Upper lobe of left lung (tissue), 6 donors: ENCODE measurements at places on chromosomes 13 and 19. TPM values are rescaled to one million over a fixed set of nuclear protein-coding genes. Genes with fewer than 3 reads are reported as not detected.

The SPC24 gene
- 3.6 TPM for total RNA-seq

The METTL21C gene
- not detected for total RNA-seq

The URI1 gene
- 38.5 TPM for total RNA-seq

The IL12RB1 gene
- total RNA-seq, result 9.9 TPM

The KCTD4 gene
- total RNA-seq, result not detected

The EXOC3L2 gene
- total RNA-seq, result 10.0 TPM

The PRODH2 gene
- not detected for total RNA-seq

The EEF1AKMT1 gene
- 13.8 TPM for total RNA-seq

The C3 gene
- total RNA-seq, result 833 TPM

The ZNF420 gene
- 6.2 TPM for total RNA-seq

The BEST2 gene
- not detected for total RNA-seq

The C19orf33 gene
- 82.6 TPM for total RNA-seq

The RRAS gene
- total RNA-seq, result 99.8 TPM

The CACNA1A gene
- total RNA-seq, result 0.67 TPM

The SLC46A3 gene
- 16.7 TPM for total RNA-seq

The PPP1R37 gene
- total RNA-seq, result 39.3 TPM

The CSNK1G2 gene
- 88.1 TPM for total RNA-seq

The MADCAM1 gene
- 3.1 TPM for total RNA-seq

The ESD gene
- 91.5 TPM for total RNA-seq

The EHD2 gene
- total RNA-seq, result 159 TPM

The ATXN8OS gene
- total RNA-seq, result not detected

The SBSN gene
- total RNA-seq, result not detected

The SIGLECL1 gene
- not detected for total RNA-seq

The OR10H1 gene
- total RNA-seq, result not detected

The RNF113B gene
- not detected for total RNA-seq

The MIR17HG gene
- total RNA-seq, result 4.2 TPM

The SLC25A41 gene
- total RNA-seq, result not detected

The NRTN gene
- 1.3 TPM for total RNA-seq

The CPAMD8 gene
- 262 TPM for total RNA-seq

The SIGLEC8 gene
- total RNA-seq, result 2.9 TPM

The NKG7 gene
- total RNA-seq, result 5.4 TPM

The OXGR1 gene
- total RNA-seq, result 0.15 TPM

The ZSCAN4 gene
- total RNA-seq, result not detected

The CEACAM8 gene
- total RNA-seq, result not detected

The LAIR1 gene
- total RNA-seq, result 127 TPM

The RNF17 gene
- total RNA-seq, result not detected

The EBPL gene
- total RNA-seq, result 56.9 TPM
